ENCODE measurements at places on chromosomes 13 and 19. TPM values are rescaled to one million over a fixed set of nuclear protein-coding genes. Genes with fewer than 3 reads are reported as not detected.

TINCR gene
- total RNA-seq = 2.5 TPM

LSR gene
- 51.9 TPM for total RNA-seq

MISP gene
- 1.4 TPM for total RNA-seq

SLITRK6 gene
- 16.0 TPM for total RNA-seq

CLDND2 gene
- 0.56 TPM for total RNA-seq

SIGLEC8 gene
- not detected for total RNA-seq

KIR2DL3 gene
- total RNA-seq = not detected

UGGT2 gene
- 47.5 TPM for total RNA-seq

ZNF835 gene
- not detected for total RNA-seq

SHFL gene
- total RNA-seq = 33.0 TPM

CEACAM8 gene
- not detected for total RNA-seq

CGB3 gene
- total RNA-seq = not detected

FPR1 gene
- not detected for total RNA-seq

KL gene
- total RNA-seq = 0.34 TPM

GRCh38 chr19:810883-811489 is 10.8 kb downstream of the PLPPR3 start:
- DNase-seq = no peak

DNA sequence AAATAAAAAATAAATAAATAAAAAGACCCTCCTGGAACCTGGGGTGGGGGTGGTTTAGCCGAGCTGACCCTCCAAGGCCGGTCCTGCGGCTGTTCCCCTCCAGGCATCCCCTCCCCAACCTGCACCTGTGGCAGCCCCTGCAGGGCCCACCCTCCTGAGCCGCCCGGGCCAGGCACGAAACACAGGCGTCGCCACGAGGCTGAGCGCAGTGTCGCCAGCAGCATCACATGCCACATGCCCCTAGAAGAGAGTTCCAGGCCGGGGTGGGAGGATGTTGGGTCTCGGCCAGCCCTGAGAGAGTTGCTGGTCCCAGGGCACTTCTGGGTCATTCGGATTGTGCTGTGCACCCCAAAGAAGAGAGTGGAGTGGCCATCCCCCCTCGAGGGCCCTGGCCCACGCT is 82.0 kb downstream of the KDM4B start:
- peaks cover 10% of the 10 kb centered on the region for H3K4me1 ChIP-seq
- no peak overlapping the region for H3K27ac ChIP-seq
- H3K27me3 ChIP-seq = no peaks in the 10 kb centered on the region
- H3K4me3 ChIP-seq = no peak overlapping the region
- peaks cover 4% of the 10 kb centered on the region for H3K36me3 ChIP-seq

GRCh38 chr13:33296793-33297425 is 11.4 kb upstream of the STARD13 start:
- H3K36me3 ChIP-seq = no peaks in the 10 kb centered on the region
- peak overlapping the region; percentile 94 for H3K27ac ChIP-seq
- H3K27me3 ChIP-seq = no peaks in the 10 kb centered on the region
- H3K4me3 ChIP-seq = peak overlapping the region; percentile 22

DNA sequence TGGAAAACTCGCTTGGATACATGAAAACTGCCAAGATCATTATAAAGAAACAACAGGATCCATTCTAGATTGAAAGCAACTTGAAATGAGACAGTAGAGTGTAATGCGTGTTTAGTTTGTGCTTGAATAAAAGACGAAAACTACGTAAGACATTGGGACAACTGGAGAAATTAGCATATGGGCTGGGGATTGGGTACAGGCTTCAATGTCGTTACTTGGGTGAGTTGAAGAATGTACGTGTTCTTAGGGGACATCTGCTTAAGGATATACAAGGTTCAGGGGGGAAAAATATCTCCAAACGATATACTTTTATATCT is 471 bp upstream of the ERVK3-1 start:
- no peaks in the 10 kb centered on the region for H3K27me3 ChIP-seq
- DNase-seq = no peak
- H3K27ac ChIP-seq = peak overlapping the region; percentile 98

- peaks cover 26% of the 10 kb centered on the region for H3K4me1 ChIP-seq
- peaks cover 19% of the 10 kb centered on the region for H3K27me3 ChIP-seq
- no peak overlapping the region for H3K27ac ChIP-seq
Observed at GRCh38 chr19:50977626-50978025, 6.1 kb downstream of the KLK7 start.

GRCh38 chr19:10699650-10700335 is 1.4 kb upstream of the QTRT1 start:
- H3K27me3 ChIP-seq = peaks cover 7% of the 10 kb centered on the region
- peaks cover 18% of the 10 kb centered on the region for H3K4me1 ChIP-seq
- H3K4me3 ChIP-seq = no peak overlapping the region
- H3K27ac ChIP-seq = no peak overlapping the region
- no peaks in the 10 kb centered on the region for H3K36me3 ChIP-seq

- H3K4me1 ChIP-seq = no peaks in the 10 kb centered on the region
- no peak overlapping the region for H3K27ac ChIP-seq
Observed at GRCh38 chr19:39070888-39071287, 13.3 kb upstream of the ACP7 start.

DNA sequence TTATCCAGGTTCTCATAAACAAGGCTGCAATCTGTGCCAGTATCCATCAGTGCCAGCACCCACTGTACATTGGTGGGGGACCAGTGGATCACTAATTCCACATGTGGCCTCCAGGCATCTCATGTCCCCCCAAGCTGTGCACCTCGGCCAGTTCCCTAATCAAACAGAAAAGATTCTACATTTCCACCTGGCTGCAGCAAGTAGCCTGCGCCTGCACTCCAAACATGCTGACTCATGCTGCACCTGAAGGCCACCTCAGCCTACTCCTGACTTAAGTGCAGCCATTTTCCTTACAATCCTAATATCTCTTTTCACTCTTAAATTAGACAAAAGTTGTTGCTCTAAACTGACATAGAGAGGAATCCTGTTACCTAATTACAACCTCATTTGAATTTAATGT is 729.4 kb upstream of the MIR17HG start:
- no peaks in the 10 kb centered on the region for H3K27me3 ChIP-seq
- no peak overlapping the region for H3K27ac ChIP-seq
- H3K36me3 ChIP-seq = no peaks in the 10 kb centered on the region
- H3K4me1 ChIP-seq = no peaks in the 10 kb centered on the region

DNA sequence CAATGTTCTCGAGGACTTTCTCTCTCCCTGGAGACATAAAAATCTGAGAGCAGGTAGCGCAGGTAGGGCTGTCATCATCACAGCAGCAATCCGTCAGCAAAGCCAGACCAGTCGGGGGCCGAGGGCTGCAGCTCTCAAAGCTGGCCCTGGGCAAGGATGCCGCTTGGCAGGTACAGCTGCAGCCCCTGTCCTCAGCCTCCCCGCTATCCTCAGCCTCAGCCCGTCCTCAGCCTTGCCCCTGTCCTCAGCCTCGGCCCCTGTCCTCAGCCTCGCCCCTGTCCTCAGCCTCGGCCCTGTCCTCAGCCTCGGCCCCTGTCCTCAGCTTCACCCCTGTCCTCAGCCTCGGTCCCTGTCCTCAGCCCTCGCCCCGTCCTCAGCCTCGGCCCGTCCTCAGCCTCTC is 10.9 kb downstream of the C13orf46 start:
- no peaks in the 10 kb centered on the region for H3K27me3 ChIP-seq
- peaks cover 3% of the 10 kb centered on the region for H3K36me3 ChIP-seq
- H3K27ac ChIP-seq = no peak overlapping the region
- no peak for DNase-seq

GRCh38 chr13:70407486-70407885 is 299.2 kb upstream of the KLHL1 start:
- H3K4me3 ChIP-seq = no peak overlapping the region
- H3K27ac ChIP-seq = no peak overlapping the region
- H3K4me1 ChIP-seq = no peaks in the 10 kb centered on the region
- H3K27me3 ChIP-seq = no peaks in the 10 kb centered on the region
- no peaks in the 10 kb centered on the region for H3K36me3 ChIP-seq
- no peak for DNase-seq

DNA sequence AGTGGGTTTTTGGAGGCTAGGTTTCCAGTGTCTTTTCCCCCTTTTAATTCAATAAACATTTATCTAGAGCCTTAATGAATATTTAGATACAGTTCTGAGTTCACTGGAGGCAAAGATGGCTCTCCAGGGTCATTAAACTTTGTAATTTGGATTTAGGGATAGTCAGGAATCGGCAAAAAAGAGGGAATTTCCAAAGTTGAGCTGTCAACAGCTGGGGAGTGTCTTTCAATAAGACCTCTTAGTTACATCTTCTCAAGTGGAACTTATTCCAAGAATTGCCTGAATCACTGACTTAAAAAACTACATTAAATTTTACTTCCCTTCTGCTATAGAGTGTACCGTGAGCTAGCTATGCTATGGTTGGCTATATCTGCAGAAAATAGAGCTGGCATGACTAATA is 2.0 kb downstream of the LRCH1 start:
- H3K36me3 ChIP-seq = no peaks in the 10 kb centered on the region
- H3K4me1 ChIP-seq = peaks cover 45% of the 10 kb centered on the region
- peak overlapping the region; percentile 98 for H3K27ac ChIP-seq
- no peak for DNase-seq
- peak overlapping the region; percentile 95 for H3K4me3 ChIP-seq

DNA sequence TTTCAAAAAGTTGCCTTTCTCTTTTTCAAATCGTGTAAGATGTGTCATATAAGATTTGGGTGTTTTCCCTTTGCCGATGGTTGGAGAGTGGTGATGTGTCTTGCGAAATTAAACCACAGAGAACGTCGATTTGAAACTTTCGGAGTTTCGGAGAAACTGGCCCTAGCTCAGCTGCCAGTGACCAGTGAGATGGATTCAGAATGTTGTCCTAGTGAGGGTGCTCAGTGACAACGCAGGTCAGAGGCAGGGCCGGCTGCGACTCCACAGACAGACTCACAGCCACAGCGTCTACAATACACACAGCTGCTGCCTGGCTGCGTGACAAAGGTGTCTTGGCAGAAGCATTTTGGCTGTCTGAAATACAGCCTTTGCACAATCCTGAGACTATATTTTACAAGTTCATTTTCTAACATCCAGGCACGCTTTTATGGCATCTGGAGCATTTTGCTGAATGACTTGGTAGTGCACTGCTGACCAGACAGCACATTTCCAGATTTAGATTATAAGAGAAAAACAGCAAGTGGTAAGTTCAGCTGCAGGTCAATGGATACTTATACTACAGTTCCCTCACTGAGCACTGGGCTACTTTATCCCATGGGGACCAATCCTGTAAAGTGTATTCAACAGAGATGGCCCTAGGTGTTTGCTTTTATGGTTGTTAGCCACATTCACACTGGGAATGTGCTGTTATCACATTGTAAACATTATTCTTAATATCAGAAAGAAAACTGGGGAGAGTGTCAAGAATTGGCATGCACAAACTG is 207.5 kb downstream of the KCNRG start:
- no peak for DNase-seq
- no peaks in the 10 kb centered on the region for H3K27me3 ChIP-seq
- H3K36me3 ChIP-seq = no peaks in the 10 kb centered on the region

GRCh38 chr13:104253063-104253680 is 1187.0 kb upstream of the SLC10A2 start:
- DNase-seq = no peak
- no peak overlapping the region for H3K4me3 ChIP-seq
- H3K36me3 ChIP-seq = peaks cover 1% of the 10 kb centered on the region
- peaks cover 26% of the 10 kb centered on the region for H3K4me1 ChIP-seq

GRCh38 chr19:11551603-11552235 is 7.3 kb downstream of the ELOF1 start:
- H3K4me1 ChIP-seq = peaks cover under 1% of the 10 kb centered on the region
- H3K27ac ChIP-seq = no peak overlapping the region
- no peak for DNase-seq
- no peak overlapping the region for H3K4me3 ChIP-seq
- peaks cover 11% of the 10 kb centered on the region for H3K36me3 ChIP-seq
- H3K27me3 ChIP-seq = no peaks in the 10 kb centered on the region

GRCh38 chr19:50447750-50448149 is 15.1 kb downstream of the MYBPC2 start:
- H3K27ac ChIP-seq = no peak overlapping the region
- H3K4me1 ChIP-seq = no peaks in the 10 kb centered on the region
- H3K4me3 ChIP-seq = no peak overlapping the region
- no peaks in the 10 kb centered on the region for H3K36me3 ChIP-seq
- DNase-seq = no peak

DNA sequence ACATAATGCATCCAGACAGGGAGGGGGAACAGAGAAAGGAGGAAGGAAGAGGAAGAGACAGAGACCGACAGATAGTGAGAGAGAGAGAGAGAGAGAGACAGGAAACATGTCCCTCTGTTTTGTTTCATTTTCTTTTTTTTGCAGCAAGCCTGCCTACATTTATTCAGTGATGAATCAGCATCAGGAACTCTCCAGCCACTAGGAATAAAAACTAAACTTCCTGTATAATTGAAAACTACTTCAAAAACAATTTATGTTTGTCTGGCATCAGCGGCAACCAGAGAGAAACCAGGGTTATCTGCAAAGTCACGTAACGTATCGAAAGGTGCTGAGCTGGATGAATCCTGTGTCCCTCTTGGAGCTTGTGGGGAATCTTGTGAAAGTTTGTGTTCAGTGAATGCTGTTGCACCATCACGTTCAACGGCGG is 148.6 kb upstream of the SOX21 start:
- H3K4me1 ChIP-seq = peaks cover 6% of the 10 kb centered on the region
- no peaks in the 10 kb centered on the region for H3K36me3 ChIP-seq
- peaks cover 48% of the 10 kb centered on the region for H3K27me3 ChIP-seq
- no peak overlapping the region for H3K27ac ChIP-seq
- H3K4me3 ChIP-seq = peak overlapping the region; percentile 35
- DNase-seq = no peak

- no peaks in the 10 kb centered on the region for H3K27me3 ChIP-seq
- no peak overlapping the region for H3K27ac ChIP-seq
- H3K36me3 ChIP-seq = no peaks in the 10 kb centered on the region
- no peak overlapping the region for H3K4me3 ChIP-seq
Observed at GRCh38 chr13:106376401-106377112, 158.9 kb downstream of the EFNB2 start.

GRCh38 chr13:35164324-35164932 is 222.4 kb downstream of the NBEA start:
- peaks cover 4% of the 10 kb centered on the region for H3K4me1 ChIP-seq
- no peak overlapping the region for H3K27ac ChIP-seq
- peaks cover 4% of the 10 kb centered on the region for H3K36me3 ChIP-seq
- H3K4me3 ChIP-seq = no peak overlapping the region

DNA sequence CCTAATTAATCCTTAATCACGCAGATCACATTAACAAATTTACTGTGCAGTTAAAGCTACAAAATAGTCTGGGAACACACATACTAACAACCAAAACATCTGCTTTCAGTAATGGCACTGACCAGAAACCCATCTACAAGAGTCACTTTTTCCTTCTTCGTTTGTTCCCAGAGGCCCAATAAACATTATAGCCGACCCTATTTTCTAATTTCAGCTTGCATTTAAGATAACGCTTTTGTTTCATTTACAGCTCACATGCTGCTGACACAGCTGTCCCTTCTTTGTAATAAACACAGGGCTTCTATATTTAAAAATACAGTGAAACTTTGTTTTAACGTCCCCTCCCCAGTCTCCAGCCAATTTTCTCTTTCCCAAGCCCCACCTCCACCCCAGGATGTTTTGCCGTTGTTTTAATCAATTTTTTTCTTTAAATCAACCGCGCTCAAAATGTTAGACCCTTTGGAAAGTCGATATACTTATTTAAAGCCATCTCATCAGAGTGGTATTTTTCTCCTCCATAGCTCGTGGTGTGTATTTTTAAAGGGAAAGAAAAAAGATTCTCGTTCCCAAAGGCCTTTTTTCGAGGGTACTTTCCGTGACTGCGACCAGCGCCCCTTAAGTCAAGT is 1.7 kb upstream of the WBP4 start:
- H3K36me3 ChIP-seq = no peaks in the 10 kb centered on the region
- DNase-seq = no peak
- H3K27ac ChIP-seq = peak overlapping the region; percentile 100

All from mesothelial cell of epicardium (in vitro differentiated cells).